NCI-H510A treated with DMSO at 0.1 percent for 48 hours (cell line): ENCODE measurements at places on chromosomes 7 and 10.

DNA sequence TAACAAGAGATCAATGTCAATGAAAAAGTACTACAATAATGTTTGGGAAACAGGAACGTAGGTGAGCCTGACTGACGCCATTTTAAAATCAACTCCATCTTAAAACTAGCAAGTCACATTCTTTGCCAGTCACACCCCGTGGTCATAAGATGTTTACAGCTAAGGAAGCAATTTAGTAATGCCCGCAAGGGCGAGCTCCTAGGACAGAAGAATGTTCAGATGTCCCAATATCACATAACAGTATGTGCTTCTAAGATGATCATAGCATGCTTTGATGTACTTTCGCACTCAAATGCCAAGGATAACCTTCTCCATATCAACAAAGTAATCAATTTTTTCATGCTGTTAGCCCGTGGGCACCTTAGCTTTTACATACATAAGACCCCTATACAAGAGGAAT lies 113.8 kb upstream of the EGFR start:
- DNase-seq, result no peak

DNA sequence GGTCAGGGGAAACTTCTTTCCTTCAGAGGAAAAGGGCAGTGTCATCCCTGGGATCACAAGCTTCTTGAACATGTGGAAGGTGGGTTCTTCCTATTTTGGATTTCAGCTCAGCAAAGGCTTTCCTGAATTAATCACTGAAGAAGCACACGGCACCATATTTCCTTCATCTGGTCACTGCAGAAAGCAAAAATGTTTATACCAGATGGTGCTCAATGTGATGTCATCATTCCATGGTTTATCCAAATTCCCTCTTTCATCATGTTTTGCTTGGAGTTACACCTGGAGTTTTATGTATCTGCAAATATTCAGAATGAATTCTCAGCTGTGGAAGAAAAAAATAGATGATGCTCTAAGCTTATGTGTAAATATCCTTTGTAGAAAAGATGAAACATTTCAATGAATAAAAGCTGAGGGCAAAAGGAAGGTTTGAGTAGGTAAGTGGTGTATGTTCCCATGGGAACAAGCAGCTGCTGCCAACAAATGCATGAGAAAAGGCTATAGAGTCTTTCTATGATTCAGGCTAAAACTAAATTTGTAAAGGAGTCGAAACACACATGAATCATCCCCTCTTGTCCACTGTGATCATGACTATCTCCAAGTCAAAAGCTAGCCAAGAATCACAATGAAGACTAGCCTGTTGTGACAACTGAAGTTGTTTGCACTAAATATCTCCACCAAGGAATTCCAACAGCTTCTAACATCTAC lies 26.9 kb upstream of the BPGM start:
- no peak for DNase-seq

GRCh38 chr10:49605939-49606509 lies 4.1 kb upstream of the SLC18A3 start:
- DNase-seq, result no peak

GRCh38 chr7:96178581-96178980 lies 143.3 kb downstream of the SLC25A13 start:
- no peak for DNase-seq

GRCh38 chr10:30490289-30491000 lies 56.5 kb downstream of the MAP3K8 start:
- no peak for DNase-seq
